Stromal cell of bone marrow (primary cell): ENCODE measurements at places on chromosomes 16 and 17.

GRCh38 chr17:38926293-38927070, 1.1 kb downstream of the LASP1NB start:
- no peak for DNase-seq

DNA sequence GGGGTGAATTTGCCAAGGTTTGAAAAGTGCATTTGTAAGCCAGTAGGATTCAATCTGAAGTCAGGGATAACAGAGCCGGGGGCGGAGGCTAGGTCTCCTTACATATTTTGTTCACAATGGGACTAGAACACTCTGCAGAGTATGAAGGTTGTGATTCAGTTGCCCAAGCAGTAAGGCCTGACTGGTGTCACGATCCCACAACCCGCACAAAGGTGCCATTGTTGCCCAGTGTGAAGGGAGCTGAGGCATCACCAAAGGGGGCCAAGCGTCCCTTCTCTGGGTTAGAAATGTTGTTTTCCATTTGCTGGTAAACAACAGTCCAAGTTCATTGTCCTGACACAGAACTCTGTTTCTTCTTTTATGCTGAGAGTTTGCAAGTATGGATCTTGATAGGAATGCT, 471.8 kb downstream of the MAF start:
- DNase-seq: no peak

DNA sequence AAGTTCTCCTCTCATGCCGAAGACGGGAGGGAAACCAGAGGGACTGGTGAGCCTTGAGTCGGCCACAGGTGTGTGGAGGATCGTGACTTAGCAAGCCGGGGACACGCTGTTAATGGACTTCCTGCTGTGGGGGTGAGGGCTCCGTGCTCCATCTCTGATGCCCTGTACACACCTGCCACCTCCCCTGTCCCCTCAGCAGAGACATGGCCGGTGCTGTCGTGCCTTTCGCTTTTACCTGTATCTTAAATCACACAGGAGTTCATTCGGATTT, 75.9 kb upstream of the ZNF750 start:
- DNase-seq: no peak

DNA sequence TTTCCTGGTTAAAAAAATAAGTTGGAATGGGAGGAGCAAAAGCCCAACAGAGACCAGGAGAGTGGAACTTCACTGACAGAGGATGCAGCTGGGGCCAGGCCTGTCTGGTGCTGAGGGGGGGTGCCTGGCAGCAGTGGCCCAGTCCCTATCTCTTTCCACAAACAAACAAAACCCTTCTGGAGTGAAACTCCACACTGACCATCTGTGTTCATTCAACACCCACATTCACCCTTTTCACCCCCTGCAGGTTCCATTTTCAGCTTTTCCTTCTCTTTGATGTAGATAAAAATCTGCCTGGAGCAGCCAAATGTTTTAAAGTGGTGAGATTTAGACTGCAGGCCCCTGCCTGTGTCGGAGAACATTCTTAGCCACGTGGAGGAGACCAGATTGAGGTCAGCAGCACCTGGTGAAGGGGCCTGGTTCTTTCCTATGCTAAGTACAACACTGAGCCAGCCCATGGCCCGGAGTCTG, 161.4 kb upstream of the CDH11 start:
- no peak for DNase-seq

- DNase-seq: no peak
These were observed 5.5 kb upstream of the CDIPT start for GRCh38 chr16:29868396-29869009.

DNA sequence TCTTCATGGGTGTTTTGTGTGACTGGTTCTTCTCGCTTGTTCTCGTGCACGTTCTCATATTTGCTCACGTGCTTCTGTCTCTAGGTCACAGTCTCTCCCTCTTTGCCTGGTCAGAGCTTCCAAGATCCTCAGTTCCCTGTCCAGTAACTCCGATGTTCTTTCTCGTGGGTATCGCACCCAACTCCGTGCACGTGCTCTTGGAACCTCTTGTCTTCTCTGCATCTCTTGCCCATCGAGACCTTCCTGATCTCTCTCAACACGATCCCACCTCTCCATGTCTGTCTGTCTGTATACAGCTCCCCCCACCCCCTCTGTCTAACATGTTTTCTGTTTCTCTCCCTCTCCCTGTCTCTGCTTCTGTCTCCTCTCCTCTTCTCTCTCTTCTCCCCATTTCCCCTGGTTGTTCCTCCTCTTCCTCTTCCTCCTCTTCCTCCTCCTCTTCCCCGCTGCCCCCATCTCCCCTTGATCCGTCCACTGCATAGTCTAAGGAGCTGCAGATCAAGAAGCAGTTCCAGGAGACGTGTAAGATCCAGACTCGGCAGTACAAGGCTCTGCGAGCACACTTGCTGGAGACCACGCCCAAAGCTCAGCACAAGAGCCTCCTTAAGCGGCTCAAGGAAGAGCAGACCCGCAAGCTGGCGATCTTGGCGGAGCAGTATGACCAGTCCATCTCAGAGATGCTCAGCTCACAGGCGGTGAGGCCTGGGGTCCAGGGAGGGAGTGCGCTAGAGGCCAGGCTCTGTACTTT, 6.1 kb downstream of the HIRIP3 start:
- no peak for DNase-seq

DNA sequence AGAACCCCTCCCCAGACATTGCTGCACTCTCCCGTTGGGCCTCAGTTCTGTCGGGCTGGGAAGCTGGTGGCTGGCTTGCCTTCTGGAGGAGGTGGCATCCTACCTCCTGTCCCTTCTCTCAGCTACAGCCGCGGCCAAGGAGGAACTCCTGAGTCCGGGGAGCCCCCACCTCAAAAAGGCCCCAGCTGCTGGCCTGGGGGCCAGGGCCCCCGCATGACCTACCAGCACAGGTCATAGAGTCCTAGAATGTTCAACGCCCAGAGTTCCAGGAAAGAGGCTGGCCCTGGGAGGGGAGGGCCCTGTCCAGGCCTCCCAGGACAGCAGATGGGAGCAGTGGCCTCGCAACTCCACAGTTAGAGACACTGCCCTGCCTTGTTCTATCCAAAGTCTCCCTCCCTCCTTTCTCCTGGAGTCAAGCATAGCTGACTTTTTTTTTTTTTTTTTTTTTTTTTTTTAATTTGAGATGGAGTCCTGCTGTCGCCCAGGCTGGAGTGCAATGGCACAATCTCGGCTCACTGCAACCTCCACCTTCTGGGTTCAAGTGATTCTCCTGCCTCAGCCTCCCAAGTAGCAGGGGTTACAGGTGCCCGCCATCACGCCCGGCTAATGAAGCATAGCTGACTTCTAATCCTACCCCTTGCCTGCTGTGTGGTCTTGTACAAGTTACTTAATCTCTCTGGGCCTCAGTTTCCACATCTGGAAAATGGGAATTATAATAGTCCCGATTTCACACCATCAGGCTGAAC, 7.1 kb downstream of the CARHSP1 start:
- DNase-seq: no peak

DNA sequence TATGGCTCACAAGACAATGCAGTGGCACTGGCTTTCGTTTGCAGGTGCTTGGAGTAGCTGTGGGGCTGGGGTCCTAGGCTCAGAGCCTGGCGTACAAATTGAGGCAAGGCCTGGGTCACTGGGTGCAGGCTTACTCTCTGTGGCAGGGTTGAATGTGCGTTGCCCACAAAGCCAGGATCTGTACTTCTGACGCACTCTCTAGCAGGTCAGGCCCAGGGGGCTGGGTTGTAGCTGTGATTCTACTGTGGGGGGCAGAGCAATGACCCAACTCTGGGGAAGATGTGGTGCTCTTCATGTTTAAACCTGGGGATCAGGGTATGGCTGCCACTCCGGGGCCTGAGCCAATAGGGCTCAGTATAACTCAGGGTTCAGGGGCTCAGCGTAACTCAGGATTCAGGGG, 6.4 kb upstream of the PRSS21 start:
- DNase-seq: no peak

DNA sequence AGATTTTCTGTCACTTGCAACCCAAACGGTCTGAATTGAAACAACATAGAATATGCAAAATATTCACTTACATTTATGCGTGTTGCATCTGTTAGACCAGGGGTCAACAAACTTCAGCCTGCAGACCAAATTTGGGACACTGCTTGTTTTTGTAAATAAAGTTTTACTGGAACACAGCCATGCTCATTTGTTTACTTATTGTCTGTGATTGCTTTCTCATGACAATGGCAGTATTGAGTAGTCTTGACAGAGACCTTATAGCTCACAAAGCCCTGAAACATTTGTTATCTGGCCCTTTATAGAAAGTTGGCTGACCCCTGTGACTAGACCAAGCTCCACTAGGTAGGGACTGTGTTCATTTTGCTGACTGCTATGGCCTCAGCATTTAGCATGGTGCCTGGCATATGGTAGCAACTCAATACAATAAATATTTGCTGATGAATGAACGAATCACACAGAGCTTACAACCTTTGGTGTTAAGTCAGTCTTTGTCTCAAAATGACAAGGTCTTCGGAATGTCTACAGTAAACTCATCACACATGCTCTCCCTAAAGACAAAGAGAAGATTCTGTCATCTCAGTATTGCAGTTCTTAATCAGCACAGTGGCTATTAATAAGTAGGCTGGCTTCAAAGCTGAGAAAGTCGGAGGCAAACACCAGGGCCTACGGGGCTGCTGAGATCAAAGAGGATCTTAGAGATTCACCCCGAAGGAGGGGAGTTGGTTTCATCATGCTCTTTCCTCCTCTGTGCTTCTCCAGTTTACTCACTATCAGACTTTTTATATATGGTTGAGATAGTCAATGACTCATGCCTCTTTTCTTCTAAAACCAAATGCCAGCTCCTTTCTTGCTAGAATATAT, 95.2 kb upstream of the AXIN2 start:
- DNase-seq: no peak

DNA sequence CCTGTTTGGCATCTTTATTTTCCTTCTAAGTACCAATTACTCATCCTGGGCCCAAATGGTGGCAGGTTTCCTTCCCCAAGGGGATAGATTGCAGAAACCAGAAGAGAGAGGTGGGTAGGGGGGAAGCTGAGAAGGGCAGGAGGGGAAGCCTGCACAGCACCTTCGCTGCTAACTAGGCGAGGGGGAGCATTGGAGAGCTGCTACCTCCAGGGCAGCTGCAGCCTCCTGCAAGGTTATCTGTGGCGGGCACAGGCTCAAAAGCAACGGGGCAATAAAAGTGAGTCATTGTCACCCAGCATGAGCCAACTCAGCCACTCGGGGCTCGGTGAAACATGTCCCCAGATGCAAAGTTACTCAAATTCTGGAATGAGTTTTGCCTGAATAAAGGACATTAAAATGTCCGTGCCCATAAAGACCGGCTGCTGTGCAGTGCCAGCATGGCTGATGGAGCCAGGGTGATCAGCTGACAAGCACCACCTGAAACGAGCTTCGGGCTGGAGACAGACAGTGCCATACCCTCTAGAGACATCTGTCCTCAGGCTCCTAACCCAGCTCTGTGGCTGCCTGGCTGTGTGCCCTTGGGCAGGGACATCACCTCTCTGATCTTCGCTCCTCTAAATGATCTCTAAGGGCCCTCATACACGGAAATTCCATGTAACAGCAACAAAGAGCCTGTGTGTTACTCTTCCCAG, 68.1 kb upstream of the GRIN2A start:
- no peak for DNase-seq
